ENCODE measurements at places on chromosomes 2 and 18. TPM values are rescaled to one million over a fixed set of nuclear protein-coding genes. Genes with fewer than 3 reads are reported as not detected.

DNA sequence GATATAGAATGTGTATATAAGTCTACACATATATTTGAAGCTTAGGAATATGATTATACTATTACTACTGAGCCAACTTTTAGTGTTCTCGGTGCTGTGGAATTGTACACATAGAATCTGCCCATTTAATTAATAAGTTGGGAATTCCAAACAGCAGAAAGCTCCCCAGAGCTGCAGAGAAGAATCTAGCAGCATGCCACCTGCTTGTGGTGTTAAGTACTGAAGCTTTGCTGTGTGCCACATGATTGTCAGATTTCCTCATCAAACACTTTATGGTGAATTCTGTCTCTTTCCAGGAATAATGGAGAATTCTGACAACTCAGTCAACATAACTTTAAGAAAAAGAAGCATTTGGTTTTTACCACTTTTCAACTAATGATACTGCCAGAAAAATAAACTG lies 117.8 kb downstream of the WDSUB1 start:
- DNase-seq = no peak

- no peak for DNase-seq
These were observed 49.2 kb downstream of the FBXO48 start for GRCh38 chr2:68417926-68418325.

DNA sequence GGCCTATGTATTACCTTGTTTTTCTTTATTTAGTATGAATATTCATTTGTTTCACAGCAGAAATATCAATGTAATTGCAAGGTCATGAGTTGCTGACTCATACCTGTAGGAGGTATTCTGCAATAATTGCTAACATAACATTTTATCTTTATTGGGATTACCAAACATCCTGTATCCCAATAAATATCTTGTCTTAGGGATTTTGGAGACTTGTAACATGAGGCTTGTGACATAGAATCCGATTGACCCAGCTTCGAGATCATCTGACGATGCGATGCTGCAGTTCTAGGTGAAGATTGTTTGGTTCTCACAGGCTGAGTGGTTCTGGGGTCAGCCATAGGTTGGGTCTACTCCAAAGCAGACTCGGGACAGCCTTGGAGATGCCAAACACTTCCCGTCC lies 133.4 kb upstream of the RND3 start:
- DNase-seq = no peak

GRCh38 chr2:71578767-71579342 lies 125.5 kb downstream of the DYSF start:
- DNase-seq = no peak

- no peak for DNase-seq
These were observed 89.2 kb downstream of the SOCS6 start for GRCh38 chr18:70377857-70378701.

DNA sequence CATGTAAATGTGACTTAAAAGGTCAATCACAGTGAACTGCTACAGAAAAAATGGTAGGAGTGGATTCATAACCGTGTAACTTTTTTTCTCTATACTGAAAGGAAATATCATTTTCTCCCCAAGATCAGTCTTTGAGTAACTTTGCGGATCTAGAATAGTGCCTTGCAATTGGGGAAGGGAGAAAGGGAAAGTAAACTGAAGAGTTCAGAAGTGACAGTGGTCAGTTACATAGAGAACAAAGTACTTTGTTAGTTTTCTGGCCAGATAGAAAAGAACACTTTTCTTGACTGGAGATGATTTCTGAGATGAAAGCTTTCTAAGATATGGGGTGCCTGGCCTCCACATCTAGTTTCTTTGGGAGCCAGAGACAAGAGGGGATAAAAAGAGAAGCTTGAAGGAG lies 26.6 kb downstream of the PARD3B start:
- DNase-seq = no peak

DNA sequence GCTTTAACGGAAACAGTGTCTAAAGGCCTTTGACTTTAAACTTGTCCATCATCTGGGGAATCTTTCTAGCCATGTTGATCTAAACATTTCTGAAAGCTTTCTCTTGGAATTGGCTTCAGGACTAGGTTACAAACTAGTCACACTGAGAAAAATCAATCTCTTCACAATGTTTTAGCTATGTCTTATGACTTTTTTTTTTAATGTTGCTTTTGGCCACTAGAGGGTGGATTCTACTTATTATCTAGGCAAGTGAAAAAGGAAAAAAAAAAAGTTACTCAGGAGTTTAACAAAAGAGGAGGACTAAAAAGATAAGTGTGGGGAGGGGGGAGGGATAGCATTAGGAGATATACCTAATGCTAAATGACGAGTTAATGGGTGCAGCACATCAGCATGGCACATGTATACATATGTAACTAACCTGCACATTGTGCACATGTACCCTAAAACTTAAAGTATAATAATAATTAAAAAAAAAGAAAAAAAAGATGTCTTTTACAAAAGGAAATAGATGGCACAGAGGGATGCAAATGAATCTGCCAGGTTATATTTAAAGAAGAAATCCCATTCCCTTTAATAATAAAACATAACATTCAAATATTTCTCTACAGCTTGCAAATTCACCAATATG lies 160.4 kb upstream of the PID1 start:
- DNase-seq = no peak

GRCh38 chr18:8307960-8308359 lies 301.3 kb upstream of the RAB12 start:
- DNase-seq = no peak

- DNase-seq = no peak
These were observed 16.1 kb downstream of the DYTN start for GRCh38 chr2:206701952-206702605.

- no peak for DNase-seq
These were observed 1563.1 kb downstream of the LRP1B start for GRCh38 chr2:140567734-140568133.

GRCh38 chr2:202290316-202290715 lies 24.8 kb downstream of the NOP58 start:
- DNase-seq = no peak

DNA sequence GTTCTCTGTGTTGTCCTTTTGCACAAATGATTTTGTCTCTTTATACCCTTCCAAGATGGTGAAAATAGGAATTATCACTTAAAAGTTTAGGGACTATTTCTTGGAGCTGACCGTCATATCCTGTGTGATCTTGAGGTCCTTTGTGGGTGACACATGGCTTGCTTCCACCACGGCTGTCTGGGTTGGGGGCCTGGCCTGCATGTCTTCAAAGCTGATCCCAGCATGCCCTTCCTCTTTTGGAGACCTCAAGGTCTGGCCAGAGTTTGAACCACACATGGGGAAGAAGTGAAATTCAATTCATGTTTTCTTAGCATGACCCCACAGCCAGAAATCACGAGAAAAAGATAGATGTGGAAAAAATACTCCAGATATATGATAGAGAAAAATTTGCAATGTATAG lies 14.0 kb downstream of the SFTPB start:
- no peak for DNase-seq

DNA sequence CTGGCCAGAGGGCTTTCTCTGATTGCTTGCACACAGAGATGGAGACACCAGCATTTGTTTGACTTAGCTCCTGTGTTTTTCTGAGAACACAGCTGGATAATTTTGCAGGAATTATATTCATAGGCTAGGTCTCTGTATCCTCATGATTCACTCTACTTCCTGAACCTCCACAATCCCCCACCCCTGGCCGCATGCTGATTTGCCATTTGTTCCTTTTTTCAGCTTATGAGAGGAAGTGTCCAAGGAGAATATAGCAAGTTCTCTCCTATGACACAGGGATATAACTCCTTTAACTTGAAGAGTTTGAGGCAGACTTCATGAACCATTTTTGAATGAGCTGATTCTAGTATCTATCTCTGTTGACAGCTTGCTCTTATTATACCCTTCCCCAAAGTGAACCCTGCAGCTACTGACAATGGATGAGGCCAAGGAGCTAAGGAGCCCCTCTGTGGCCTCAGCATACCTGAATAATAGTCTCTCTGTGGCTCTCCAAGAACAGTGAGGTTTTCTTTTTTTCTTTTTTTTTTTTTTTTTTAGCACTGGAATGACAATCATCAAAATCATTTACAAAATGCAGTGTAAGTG lies 15.4 kb downstream of the CAVIN2 start:
- DNase-seq = no peak

DNA sequence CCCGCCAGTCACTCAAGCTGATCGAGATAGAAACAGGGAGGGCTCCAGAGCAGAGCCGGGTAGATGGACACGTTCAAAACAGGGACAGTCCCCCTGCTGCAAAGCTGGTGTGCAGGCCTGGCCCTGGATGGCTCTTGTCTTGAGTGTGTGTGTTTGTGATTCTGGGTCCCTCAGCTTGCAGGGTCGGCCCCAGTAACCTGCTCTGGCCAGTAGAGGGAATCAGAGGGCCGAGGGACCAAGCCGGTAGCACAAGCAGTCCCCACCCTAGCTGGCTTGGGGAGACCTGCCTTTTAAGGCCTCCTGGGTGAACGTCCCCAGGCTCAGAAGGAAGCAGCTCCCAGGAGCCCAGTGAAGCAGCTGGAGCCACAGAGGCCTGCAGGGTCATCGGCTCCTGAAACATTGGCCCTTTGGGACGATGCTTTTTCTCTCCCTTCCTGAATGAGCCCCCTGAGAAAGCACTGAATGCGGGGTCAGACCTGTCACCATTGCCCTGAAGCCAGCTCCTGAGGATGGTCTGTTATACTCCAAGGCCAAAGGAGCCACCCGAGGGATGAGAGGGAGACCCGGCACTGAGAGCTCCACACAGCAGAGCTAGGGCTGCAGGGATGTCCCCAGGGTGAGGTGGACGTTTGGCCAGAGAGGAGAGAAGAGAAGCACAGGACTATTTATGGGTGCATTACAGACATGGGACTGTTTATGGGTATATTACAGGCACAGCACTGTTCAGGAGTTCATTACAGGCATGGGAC lies 15.4 kb upstream of the MLPH start:
- no peak for DNase-seq

The THSD7B gene
- total RNA-seq = not detected

The CASP10 gene
- 50.4 TPM for total RNA-seq

The CABYR gene
- total RNA-seq = 1.5 TPM

The VSNL1 gene
- total RNA-seq = not detected

The EPB41L5 gene
- total RNA-seq = 44.8 TPM

The CPO gene
- not detected for total RNA-seq

The LAMA3 gene
- total RNA-seq = 4.7 TPM
